ENCODE measurements at places on chromosomes 3 and 15.

DNA sequence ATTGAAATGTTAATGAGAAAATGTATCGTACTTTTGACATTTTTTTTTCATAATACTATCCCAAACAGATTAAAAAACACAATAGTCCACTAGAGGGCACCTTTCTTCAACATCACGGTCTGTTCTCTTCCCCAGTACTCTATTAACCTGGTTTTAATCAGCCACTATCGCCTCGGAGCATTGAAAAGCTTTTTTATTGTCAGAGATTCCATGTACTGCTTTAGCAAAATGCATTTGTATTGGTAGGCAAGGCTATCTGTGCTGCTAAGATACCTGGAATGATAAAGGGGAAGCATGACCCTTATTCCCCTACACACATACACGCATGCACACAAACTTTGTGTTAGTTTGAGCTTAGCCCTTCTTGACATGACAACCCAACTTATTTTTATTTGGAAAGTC lies 160.1 kb upstream of the IL12A start:
- DNase-seq: no peak

- DNase-seq: no peak
Measured at GRCh38 chr3:196524527-196524926, 9.4 kb upstream of the SMCO1 start.

GRCh38 chr3:57446318-57446841 lies 97.8 kb downstream of the DNAH12 start:
- DNase-seq: no peak

- no peak for DNase-seq
Measured at GRCh38 chr3:10855871-10856662, 40.0 kb downstream of the SLC6A11 start.

GRCh38 chr15:31352911-31353811 lies 26.5 kb downstream of the KLF13 start:
- DNase-seq: no peak

DNA sequence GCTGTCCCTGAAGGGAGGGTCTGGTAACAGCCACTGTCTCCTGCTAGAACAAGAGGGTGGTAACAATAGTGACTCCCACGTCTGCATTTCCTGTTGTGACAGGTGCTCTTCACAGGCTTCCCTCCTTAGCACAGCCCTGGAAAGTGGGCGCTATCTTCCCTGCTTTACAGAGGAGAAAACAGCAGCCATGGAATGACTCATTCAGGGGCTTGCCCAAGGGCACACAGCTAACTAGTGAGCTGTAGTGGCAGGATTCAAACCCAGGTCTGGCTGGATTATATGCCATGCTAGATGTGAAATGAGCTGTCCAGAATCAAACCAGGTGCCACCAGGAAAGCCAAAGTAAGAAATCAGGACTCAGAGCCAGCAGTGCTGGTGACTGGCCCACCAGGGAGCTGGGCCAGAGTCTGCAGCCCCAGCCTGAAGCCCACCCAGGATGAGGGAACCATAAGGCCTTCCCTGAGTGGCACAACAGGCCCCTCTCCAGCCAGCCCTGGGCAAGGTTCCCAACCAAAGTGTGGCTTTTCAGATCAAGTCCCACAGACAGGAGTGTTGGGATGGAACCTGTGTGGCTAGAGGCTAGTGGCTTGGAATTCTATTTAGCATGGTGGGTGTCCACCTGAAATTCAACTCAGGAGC lies 102.4 kb downstream of the ETFA start:
- no peak for DNase-seq

- no peak for DNase-seq
Measured at GRCh38 chr3:141699324-141699723, 38.8 kb upstream of the RNF7 start.

- no peak for DNase-seq
Measured at GRCh38 chr3:148789906-148790305, 37.7 kb upstream of the CPB1 start.

DNA sequence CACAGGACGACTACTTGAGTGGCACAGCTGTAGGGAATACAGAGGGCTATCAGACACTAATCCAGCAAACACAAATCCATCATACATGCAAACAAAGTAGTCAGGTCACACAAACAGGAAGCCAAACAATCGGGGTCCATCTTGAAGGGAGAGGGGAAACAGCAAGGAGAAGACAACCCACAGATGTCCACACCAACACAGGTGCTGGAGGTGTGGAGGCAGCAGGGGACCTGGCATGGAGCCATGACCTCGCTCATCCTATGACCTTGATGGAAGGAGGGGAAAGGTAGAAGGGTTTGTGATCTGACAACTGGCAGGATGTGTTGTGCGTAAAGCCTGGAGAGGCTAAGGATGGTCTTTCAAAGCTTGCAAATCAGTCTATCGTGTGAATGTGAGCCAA lies 39.9 kb upstream of the SKOR1 start:
- no peak for DNase-seq

GRCh38 chr3:12501360-12502020 lies 17.2 kb downstream of the TSEN2 start:
- DNase-seq: no peak

DNA sequence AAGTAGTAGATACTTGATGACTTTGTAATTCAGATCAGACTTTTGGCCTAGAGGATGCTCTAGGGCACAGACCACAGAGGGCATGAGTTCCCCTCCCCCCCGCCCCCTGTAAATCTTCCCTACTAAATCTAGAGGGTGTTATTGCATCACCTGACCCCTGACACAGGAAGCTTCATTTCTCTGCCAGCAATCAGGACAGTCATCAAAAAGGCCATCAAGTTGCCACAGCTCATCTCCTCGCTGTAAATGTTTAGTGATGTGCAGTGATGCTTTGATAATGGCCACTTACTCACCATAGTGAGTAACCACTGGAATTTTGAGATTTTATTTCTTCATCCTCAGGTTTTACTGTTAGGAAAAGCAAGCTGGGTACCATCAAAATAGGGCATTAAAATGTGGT lies 289.2 kb upstream of the CHRM5 start:
- DNase-seq: no peak

- DNase-seq: no peak
Measured at GRCh38 chr15:81945014-81945615, 100.7 kb downstream of the MEX3B start.

DNA sequence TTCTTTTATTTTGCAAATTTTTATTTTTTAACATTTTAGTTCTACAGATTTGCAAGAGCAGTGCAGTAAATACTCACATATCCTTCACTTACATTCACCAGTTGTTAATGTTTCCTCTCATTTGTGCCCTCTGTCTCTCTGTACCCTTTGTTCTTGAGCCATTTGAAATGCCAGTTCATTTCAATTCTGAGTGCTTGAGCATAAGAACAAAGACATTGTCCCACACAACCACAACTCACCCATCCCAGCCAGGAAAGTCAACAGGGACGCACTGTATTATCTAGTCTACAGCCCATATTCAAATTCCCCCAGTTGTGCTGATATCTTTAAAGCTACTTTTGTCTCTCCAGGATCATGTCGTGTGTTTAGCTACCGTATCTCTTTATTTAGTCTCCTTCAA lies 141.4 kb upstream of the SLC6A11 start:
- no peak for DNase-seq

DNA sequence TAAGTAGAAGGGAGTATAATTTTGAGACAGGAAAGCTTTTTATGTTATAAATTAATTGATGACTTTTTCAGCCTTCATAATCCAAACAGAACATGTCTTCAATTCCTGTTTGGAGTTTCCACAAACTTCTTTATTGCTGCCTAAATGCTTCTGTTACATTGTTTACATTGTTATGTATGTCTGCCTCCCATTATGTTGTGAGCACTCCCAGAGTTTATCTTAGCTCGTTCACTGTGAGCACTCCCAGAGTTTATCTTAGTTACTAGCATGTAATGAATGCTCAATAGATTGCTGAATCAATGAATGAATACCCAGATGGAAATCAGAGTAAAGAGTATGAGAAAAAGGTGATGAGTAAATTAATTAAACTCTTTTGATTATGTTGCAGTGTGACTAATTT lies 1178.0 kb downstream of the ROBO1 start:
- DNase-seq: no peak

DNA sequence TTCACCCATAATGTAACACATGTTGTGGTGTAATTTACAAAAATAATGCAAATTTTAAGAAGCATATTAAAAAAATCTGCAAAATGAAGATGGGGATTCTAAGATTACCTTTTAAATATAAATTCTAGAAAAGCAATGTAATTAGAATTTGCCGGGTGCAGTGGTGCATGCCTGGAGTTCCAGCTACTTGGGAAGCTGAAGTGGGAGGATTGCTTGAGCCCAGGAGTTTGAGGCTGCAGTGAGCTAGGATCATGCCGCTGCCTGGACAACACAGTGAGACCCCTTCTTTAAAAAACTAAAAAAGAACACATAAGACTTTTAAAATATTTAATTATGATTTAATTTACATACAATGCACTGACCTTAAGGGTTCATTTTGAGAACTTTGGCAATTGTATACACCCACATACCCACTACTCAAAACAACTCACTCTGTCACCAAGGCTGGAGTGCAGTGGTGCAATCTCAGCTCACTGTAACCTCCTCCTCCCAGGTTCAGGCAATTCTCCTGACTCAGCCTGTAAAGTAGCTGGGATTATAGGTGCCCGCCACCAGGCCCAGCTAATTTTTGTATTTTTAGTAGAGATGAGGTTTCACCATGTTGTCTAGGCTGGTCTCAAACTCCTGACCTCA lies 134.0 kb upstream of the TBL1XR1 start:
- DNase-seq: no peak

- DNase-seq: peak; percentile 39
Measured at GRCh38 chr3:188749010-188749617, 422.7 kb upstream of the TPRG1 start.

DNA sequence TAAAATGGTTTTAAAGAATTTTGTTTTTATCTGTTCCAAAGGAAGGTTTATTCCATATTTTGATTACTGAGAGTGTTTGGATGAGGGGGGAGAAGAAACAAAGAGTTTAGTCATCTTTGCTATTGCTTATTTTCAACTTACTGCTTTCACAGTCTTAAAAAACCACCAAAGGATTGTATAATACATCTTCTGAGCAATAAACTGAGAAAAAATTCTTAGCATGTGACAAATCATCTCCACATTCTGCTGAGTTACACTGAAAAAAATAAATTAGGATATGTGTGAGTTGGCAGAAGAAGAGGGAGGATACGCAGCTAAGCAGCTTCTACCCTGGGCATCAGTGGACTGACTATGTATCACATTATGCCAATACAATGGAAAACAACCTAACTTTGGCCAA lies 23.2 kb upstream of the ACTC1 start:
- DNase-seq: no peak

DNA sequence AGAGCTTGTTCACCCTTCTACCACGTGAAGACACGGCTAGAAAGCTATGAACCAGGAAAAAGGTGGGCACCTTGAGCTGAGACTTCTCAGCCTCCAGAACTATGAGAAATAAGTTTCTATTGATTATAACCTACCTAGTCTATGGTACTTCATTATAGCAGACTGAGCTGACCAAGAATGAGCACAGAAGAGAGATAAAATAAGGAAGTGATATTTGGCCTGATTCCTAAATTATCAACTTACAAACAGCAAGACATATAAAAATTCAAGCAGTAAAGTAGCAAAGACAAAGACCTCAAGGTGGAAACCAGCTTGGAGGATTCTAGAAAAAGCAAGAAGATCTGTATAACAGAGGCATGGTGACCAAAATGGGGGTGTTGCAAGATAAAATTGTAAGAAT lies 63.9 kb upstream of the OSTN start:
- no peak for DNase-seq

GRCh38 chr3:72964633-72965032 lies 32.0 kb upstream of the PPP4R2 start:
- DNase-seq: no peak

GRCh38 chr3:131541288-131541687 lies 38.5 kb upstream of the MRPL3 start:
- DNase-seq: no peak

DNA sequence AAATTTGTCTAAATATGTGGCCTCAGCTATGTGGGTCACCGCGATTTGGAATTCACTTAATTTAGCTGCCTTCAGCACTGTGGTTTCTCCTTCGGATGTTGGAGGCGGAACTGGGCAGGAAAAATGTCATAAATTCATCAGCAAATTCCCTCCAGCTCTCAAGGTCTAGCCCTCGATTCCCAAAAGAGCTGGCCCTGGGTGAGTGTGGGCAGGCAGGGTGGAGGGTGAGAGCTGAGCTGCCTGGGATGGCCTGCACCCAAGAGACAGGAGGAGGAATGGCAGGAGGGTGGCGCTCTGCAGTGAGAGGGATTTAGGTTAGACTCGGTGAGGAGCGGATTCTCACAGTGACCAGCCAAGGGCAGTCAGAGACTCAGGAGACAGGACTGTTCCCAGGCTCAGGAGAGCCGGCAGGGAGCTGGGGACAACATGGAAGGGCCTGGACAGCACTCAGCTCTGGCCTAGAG lies 57.1 kb downstream of the FEM1B start:
- DNase-seq: no peak

- no peak for DNase-seq
Measured at GRCh38 chr15:100645671-100646070, 43.3 kb downstream of the ASB7 start.

DNA sequence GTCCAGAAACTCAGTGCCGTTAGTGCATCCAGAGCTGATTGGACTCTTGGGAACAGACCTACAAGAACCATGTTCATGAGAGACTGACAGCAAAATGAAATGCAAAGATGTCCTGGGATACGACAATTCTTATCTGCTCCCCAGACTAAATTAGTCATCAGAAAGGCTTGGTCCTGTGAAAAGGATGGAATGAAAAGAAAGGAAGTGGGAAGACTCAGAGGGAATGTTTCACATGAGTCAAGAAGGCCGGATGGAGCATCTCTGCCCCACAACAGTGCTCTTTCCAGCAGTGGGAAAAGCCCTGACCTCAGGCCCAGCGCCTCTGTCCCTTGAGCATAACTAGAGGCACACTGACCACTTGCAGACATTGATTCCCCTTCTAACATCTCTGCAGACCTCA lies 39.3 kb upstream of the UACA start:
- no peak for DNase-seq

DNA sequence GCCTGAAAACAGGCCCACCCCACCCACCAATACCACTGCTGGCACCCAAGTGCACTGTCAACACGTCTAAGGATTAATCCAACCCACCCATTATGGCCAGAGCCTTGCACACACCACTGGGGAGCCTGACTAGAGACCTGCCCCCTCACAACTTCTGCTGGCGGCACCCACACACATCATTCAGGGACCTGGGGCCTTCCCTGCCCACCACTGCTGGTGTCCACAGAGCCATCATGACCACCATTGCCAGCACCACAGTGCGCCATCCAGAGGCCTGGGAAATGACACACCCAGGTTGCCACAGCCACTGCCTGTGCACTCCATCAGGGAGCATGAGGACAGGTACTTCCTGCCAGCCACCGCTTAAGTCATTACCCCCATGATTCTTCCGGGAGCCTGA lies 67.0 kb upstream of the IMPG2 start:
- DNase-seq: no peak

- no peak for DNase-seq
Measured at GRCh38 chr3:131807822-131808221, 227.0 kb downstream of the CPNE4 start.
